ENCODE measurements at places on chromosomes 16 and 17. TPM values are rescaled to one million over a fixed set of nuclear protein-coding genes. Genes with fewer than 3 reads are reported as not detected.

The KRTAP4-6 gene
- total RNA-seq: not detected

The CACNG1 gene
- not detected for total RNA-seq

The SALL1 gene
- total RNA-seq: not detected

The DHRS7C gene
- total RNA-seq: not detected

The SYNGR2 gene
- total RNA-seq: 120 TPM

The KRTAP4-3 gene
- not detected for total RNA-seq

The CES1 gene
- not detected for total RNA-seq

The MRPL12 gene
- 226 TPM for total RNA-seq

The RNU2-1 gene
- total RNA-seq: 3,900 TPM

The TLCD3B gene
- total RNA-seq: 5.3 TPM

The FOXJ1 gene
- total RNA-seq: 0.48 TPM

The PRKCB gene
- total RNA-seq: 273 TPM

The SOX8 gene
- total RNA-seq: 0.20 TPM

The KRT12 gene
- not detected for total RNA-seq

The WFDC1 gene
- total RNA-seq: not detected

The HS3ST3A1 gene
- 1.1 TPM for total RNA-seq

The ATXN7L3 gene
- total RNA-seq: 139 TPM

The HSPB9 gene
- total RNA-seq: not detected

The SLC16A11 gene
- 1.7 TPM for total RNA-seq

The HLF gene
- total RNA-seq: 0.21 TPM

The TMEM256 gene
- total RNA-seq: 51.1 TPM

The SDR42E1 gene
- total RNA-seq: 12.6 TPM

The DNASE1L2 gene
- 0.88 TPM for total RNA-seq

The NRN1L gene
- total RNA-seq: not detected

The RNF222 gene
- total RNA-seq: not detected

The STAC2 gene
- total RNA-seq: not detected

The NTN1 gene
- total RNA-seq: 0.20 TPM

The SHISA6 gene
- not detected for total RNA-seq

The CDRT15 gene
- total RNA-seq: not detected

The RRAD gene
- 12.8 TPM for total RNA-seq
